ENCODE measurements at places on chromosomes 4 and X. TPM values are rescaled to one million over a fixed set of nuclear protein-coding genes. Genes with fewer than 3 reads are reported as not detected.

GRCh38 chrX:140709421-140709846 lies at the start of gene LINC00632:
TSS of gene LINC00632 (plus strand) at chrX:140709759.
- DNase-seq: peak; percentile 52

- DNase-seq: no peak
These were observed 196.8 kb upstream of the ATP6AP2 start for GRCh38 chrX:40383969-40384368.

GRCh38 chr4:120664851-120665250 lies 257.7 kb downstream of the PRDM5 start:
- no peak for DNase-seq

- no peak for DNase-seq
These were observed 29.9 kb upstream of the CLCN4 start for GRCh38 chrX:10126834-10127233.

DNA sequence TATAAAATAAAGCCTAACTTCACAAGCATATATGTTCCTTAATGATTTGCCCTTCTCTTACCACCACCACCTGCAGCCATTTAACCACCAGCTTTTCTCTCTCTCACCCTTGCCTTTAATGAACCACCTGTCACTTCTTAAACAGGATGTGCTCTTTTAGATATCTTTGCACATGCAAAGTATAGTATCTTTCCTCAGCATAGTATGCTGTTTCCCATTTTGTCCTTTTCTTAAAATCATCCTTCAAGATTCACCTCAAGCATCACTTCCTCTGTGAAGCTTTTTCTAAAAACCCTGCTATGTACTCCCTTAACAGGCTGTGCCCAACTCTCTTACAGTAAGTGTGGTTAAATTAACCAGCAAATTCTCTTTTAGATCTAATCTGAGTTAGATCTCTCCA lies 8.2 kb upstream of the CNOT6L start:
- DNase-seq: no peak

DNA sequence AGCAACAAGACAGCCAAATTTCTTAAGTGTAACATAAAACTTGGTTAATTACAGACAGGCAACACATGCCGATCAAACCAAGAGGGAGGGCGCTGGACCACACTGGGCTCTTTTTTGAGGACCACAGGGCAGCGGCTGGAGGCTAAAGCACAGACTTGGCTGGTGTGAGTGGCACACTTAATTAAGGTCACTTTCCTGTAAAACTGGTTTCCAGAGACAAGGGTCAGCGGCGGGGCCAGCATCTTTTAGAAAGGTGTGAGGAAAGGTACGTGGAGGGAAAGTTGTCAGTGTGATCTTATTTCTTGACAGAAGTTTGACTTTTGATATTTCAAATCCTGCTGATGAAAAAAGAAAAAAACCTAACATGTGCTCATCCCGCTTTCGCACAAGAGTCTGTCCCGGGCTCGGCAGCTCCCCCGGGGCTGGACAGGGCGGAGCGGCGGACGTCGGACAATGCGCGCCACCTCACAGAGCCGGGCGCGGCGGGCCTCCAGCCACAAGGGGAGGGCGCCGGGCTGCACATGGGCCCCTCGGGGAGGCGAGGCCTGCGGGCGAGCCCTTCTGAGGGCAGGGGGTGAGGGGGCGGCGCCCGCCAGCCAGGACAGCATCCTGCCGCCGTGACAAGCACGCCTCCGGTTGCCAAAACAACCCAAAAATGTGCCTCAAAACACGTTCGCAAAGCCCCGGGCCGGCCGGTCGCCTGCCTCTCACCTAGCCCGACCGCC lies 660 bp upstream of the HSPA4L start:
- DNase-seq: no peak

DNA sequence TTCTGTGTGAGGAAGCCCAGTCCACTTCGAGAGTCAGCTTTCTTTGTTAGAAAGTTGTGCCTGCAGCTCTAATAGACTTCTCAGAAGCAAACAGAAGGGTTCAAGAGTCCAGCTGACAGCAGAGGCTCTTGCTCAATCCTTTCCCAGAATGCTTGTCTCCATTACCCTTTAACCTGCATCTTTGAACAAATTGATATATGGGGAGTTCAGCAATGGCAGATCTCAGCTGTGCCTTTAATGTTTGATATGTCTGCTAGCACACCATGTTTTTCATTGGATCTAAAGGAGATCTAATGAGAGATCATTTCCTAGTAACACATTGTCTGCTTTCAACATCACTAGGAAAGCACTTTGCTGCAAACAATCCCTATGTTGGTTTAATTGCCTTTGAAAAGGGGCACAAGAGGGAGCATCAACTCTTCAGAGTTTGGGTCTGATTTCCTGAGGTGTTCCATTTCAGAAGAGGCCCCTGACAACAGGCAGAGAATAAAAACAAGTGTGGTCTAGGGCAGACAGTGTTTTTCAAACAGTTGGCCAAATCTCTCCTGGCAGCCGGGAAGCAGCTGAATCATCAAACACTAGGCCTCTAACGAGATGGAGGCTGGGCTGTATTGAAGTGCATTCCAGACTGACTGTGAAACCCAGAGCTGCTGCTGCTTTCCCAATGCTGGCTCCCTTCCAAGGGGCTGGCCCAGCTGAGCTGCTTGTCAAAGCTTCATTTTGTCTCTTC lies 55.5 kb downstream of the LUZP4 start:
- DNase-seq: peak; percentile 80

DNA sequence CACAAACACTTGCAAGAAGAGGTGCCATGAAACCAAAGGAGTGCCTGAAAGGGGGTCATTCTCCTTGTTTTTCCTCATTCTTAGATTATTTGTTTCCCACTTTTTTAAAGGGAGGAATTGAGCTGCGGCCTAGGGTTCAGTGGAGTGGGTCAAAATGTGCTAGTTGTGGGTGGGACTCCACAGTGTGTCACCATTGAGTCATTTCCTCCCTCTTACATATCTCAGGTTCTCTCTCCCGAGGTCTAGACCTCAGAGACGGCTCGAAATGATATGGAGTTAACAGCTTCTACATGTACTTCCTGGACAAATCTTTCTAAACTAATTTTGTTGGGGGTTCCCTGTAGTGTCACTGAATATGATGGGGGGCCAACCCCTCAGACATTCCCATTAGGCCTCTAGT lies 328.4 kb upstream of the SPANXN1 start:
- no peak for DNase-seq

DNA sequence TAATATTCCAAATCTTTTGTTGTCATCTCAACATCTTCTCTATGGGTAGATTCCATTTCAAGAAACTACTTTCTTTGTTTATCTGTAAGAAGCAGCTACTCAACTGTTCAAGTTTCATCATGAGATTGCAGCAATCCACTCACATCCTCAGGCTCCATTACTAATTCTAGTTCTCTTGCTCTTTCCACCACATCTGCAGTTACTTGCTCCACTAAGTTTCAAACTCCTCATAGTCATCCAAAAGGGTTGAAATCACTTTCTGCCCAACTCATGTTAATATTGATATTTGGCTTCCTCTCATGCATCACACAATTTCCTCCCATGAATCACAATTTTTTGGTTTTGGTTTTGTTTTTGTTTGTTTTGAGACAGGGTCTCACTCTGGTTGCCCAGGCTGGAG lies 35.7 kb downstream of the ADH5 start:
- DNase-seq: no peak

GRCh38 chr4:111937368-111937767 lies 207.9 kb upstream of the FAM241A start:
- DNase-seq: no peak

- DNase-seq: no peak
These were observed at the start of gene PLP1 for GRCh38 chrX:103776546-103776945. TSS of gene PLP1 (plus strand) at chrX:103776840. CDS start at chrX:103776996, 156 bp downstream.

GRCh38 chr4:4385729-4386295 lies 1.1 kb upstream of the NSG1 start:
- no peak for DNase-seq

- DNase-seq: no peak
These were observed 140.7 kb upstream of the KLHL4 start for GRCh38 chrX:87376896-87377295.

DNA sequence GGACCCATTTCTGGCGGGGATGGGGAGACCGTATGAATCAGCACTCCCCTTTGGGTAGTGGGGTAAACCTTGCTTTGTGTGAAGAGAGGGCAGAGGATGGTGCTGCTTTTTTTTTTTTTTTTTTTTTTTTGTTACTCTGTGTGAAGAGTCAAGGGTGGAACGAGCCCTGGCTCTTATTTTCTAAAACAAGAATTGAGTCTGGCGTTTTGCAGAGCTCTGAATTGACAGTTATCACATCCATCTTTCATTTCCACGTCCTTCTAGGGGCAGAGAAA lies 1.2 kb downstream of the SLAIN2 start:
- DNase-seq: no peak

DNA sequence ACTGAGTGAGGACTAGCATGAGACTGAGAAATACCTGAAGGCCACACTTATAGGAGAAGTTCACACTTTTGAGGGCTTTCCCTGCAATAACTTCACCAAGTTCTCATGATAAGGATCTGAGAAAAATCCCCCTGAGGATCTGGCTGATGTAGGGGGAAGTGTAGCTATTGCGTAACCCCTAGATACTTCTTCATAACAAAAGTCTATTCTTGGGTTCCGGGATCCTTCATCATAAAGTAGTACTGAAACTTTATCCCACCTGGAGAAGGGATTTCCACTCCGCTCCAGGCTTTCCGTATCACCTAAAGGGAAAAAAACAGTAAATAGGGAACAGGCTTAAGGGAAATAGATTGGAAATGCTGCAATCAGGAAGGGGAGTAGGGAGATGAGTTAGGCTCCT lies 13.3 kb downstream of the USP27X start:
- DNase-seq: no peak

GRCh38 chrX:12999422-12999821 lies 24.5 kb downstream of the TMSB4X start:
- no peak for DNase-seq

DNA sequence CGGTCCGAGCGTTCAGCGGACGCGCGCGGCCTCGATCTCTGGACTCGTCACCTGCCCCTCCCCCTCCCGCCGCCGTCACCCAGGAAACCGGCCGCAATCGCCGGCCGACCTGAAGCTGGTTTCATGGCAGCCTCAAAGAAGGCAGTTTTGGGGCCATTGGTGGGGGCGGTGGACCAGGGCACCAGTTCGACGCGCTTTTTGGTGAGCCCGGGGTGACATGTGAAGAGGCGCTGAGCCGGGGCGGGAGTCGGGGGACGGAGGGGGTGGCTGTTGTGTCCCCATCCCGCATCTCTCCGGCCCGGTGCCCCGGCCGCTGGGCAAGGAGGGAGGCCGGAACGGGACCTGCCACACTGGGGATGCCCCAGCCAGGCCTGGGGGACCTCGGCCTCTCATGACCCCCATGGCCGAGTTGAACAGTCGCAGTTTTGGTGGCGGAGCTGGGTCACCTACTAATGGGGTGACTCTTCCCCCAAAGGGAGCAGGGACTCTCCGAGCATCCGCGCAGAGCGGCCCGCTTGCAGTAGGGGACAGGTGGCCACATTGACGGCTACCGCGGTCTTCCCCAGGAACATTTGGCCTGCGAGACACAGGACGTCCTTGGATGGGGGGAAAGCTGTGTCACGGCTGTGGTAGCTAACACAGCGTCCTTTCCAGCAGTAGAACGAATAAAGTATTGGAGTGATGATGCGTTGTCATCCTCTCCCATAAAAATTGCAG lies at the start of gene GK:
TSS of gene GK (plus strand) at position 9 of the 717 bp plus-strand sequence. CDS start at position 124, 115 bp downstream.
- DNase-seq: no peak

DNA sequence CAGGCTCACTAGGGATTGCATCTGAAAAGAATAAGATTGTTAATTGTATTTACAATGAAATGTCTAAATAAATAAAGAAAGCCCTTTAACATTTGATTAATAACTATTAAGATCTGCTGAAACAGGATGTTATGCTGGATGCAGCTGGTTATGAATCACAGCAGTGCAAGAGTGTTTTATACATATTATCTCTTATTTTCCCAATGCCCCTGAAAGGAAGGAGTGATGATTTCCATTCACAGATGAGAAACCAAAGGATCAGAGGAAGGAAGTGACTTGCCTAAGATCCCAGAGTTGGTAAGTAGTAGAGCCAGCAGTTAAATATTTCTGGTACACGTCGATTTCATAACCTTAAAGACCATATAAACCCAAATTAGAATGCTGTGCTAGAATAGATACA lies 76.3 kb upstream of the ARHGAP36 start:
- DNase-seq: no peak

- no peak for DNase-seq
These were observed 5.0 kb downstream of the GPR78 start for GRCh38 chr4:8585186-8585585.

DNA sequence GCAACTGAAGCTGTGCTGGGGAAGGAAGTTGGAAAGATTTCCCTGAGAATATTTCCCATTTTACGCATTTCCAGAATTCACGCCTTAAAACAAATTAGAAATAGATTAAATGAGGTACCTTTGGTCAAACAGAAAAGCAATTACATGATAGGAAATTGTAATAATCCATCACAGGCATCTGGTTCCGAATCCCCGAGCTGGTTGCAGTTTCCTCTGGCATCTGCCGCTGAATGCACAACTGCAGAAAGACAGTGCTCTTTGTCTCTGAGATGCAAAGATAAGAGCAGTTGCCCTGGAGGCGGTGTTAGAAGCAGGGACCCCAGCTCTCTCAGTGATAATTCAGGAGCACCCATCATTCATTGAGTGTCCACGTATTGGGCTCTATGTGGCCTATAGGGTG lies 224.4 kb downstream of the LDB2 start:
- DNase-seq: no peak

GRCh38 chr4:126223784-126224407 lies 909.1 kb downstream of the FAT4 start:
- DNase-seq: no peak

GRCh38 chr4:176444741-176445140 lies 125.0 kb downstream of the SPCS3 start:
- no peak for DNase-seq

DNA sequence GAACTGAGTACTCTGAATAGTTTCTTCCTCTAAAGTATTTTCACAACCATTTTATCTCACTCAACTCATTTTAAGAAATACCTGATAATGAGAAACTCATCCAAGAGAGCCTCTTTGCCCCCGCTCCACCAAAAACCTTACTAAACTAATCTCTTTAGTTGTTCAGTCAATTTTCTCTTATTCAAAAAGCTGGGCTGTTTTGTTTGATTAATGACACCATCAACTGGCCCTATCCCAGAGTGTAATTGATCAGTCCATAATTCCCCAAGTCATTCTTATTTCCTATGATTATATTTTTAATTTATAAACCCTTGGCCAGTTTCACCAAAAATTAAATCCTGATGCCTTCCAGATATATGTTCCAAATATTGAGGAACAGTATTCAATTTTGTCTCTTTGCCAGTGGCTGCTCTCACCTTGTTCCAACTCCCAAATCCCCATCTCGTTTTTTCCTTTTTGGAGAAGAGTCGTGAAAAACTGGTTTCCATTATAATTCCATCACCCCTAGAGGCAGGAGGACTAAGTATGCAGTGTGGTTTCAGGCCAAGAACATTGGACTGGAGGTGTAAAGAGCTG lies 10.4 kb downstream of the LIMCH1 start:
- no peak for DNase-seq

- no peak for DNase-seq
These were observed 25.2 kb upstream of the ADD1 start for GRCh38 chr4:2818351-2818939.

GRCh38 chrX:115367951-115368350 lies 78.4 kb downstream of the LUZP4 start:
- no peak for DNase-seq

Gene MAGIX
- 3.5 TPM for total RNA-seq

Gene PDGFC
- total RNA-seq: 10.2 TPM

Gene ADH1C
- not detected for total RNA-seq

Gene CFP
- total RNA-seq: 5.0 TPM

Gene RPL9
- total RNA-seq: 476 TPM

Gene SHISA3
- 0.29 TPM for total RNA-seq

Gene CYLC1
- total RNA-seq: not detected

Gene NSG1
- total RNA-seq: 154 TPM

Gene CXCL13
- total RNA-seq: not detected

Gene TCEAL5
- total RNA-seq: 55.3 TPM

Gene TLR3
- 3.8 TPM for total RNA-seq

Data from dorsolateral prefrontal cortex (tissue), 122 donors.